ENCODE measurements at places on chromosomes 11 and 22. TPM values are rescaled to one million over a fixed set of nuclear protein-coding genes. Genes with fewer than 3 reads are reported as not detected.

Gene ZNRF3
- 13.6 TPM for total RNA-seq

Gene CBLIF
- not detected for total RNA-seq

Gene ZP1
- total RNA-seq, result 0.17 TPM

Gene UPK3A
- total RNA-seq, result 0.40 TPM

Gene GRK3
- total RNA-seq, result 7.3 TPM

Gene SCN3B
- 0.75 TPM for total RNA-seq

Gene KRTAP5-10
- not detected for total RNA-seq

Gene NAV2
- total RNA-seq, result 5.3 TPM

Gene CSF2RB
- 5.8 TPM for total RNA-seq

Gene SCGB1A1
- 2.7 TPM for total RNA-seq

Gene H19
- 67.3 TPM for total RNA-seq

Gene HTR3A
- 0.29 TPM for total RNA-seq

Gene P2RX6
- total RNA-seq, result 2.4 TPM

Gene SYCE3
- total RNA-seq, result not detected

Gene JAML
- 12.9 TPM for total RNA-seq

Gene NUP160
- total RNA-seq, result 26.1 TPM

Gene MUC6
- 173 TPM for total RNA-seq

Gene OTOG
- total RNA-seq, result 0.12 TPM

Gene NFAM1
- total RNA-seq, result 3.9 TPM

Gene DMC1
- 0.40 TPM for total RNA-seq

Gene FERMT3
- 21.7 TPM for total RNA-seq

Gene GRAMD1B
- 118 TPM for total RNA-seq

Gene RFPL1
- not detected for total RNA-seq

Gene MYBPC3
- not detected for total RNA-seq

Gene NAALAD2
- total RNA-seq, result 0.95 TPM

Gene OR51F1
- not detected for total RNA-seq

Gene ASCL2
- 1.1 TPM for total RNA-seq

Gene FADS2
- total RNA-seq, result 34.5 TPM

Gene OR52I2
- total RNA-seq, result not detected

Gene MS4A7
- 39.8 TPM for total RNA-seq

Gene C11orf65
- 0.58 TPM for total RNA-seq

Gene APOA4
- not detected for total RNA-seq

Gene AQP11
- total RNA-seq, result 5.5 TPM

Gene CALCB
- not detected for total RNA-seq

Gene ACTN3
- 0.12 TPM for total RNA-seq

Gene RDX
- 83.6 TPM for total RNA-seq

Gene RAB30
- total RNA-seq, result 13.6 TPM

Gene PHOX2A
- total RNA-seq, result 0.14 TPM

Gene HBG1
- total RNA-seq, result 3.3 TPM

Gene PIK3IP1
- total RNA-seq, result 48.0 TPM

Gene FGF4
- total RNA-seq, result not detected

Gene MGAT3
- total RNA-seq, result 104 TPM

Gene RCOR2
- total RNA-seq, result 2.7 TPM

Gene PAMR1
- total RNA-seq, result 7.6 TPM

Gene KRTAP5-11
- not detected for total RNA-seq

Gene ARFIP2
- 52.5 TPM for total RNA-seq

Gene NF2
- 36.2 TPM for total RNA-seq

Gene NPTXR
- 15.0 TPM for total RNA-seq

Gene OR5B21
- total RNA-seq, result not detected

Gene OR2AT4
- not detected for total RNA-seq

Gene MAP6
- 13.3 TPM for total RNA-seq

Gene SULT4A1
- total RNA-seq, result 0.43 TPM

Gene CCDC179
- total RNA-seq, result not detected

Gene PTGDR2
- total RNA-seq, result 0.83 TPM

Gene PTPRCAP
- 14.7 TPM for total RNA-seq

Gene CHRDL2
- total RNA-seq, result 312 TPM

Gene SEC14L6
- total RNA-seq, result 6.0 TPM

Gene ISX
- not detected for total RNA-seq

Gene OR2D2
- total RNA-seq, result not detected

All from mucosa of gallbladder (tissue), 1 donor.